Activated CD8-positive, alpha-beta memory T cell treated with anti-CD3 and anti-CD28 coated beads, Interleukin-2, amount 50 U/mL, for 48 hours (primary cell): ENCODE measurements at places on chromosomes 7 and 10.

- DNase-seq, result no peak
Observed at GRCh38 chr7:2009541-2010001, 223.2 kb downstream of the MAD1L1 start.

- no peak for DNase-seq
Observed at GRCh38 chr10:11629731-11630130, 18.3 kb upstream of the USP6NL start.

GRCh38 chr7:30739691-30740090 lies 12.2 kb upstream of the INMT start:
- no peak for DNase-seq

GRCh38 chr7:92647652-92648051 lies 57.5 kb upstream of the FAM133B start:
- DNase-seq, result no peak
